ENCODE measurements at places on chromosomes 5 and 9. TPM values are rescaled to one million over a fixed set of nuclear protein-coding genes. Genes with fewer than 3 reads are reported as not detected.

Gene SERF1A
- total RNA-seq: 13.2 TPM

Gene TLX3
- total RNA-seq: not detected

Gene IFNA13
- total RNA-seq: not detected

Gene INSL4
- total RNA-seq: not detected

Gene BHMT2
- not detected for total RNA-seq

Gene TTC16
- total RNA-seq: 21.5 TPM

Gene CNTNAP3
- 0.20 TPM for total RNA-seq

Gene TMEM215
- not detected for total RNA-seq

Gene PCDHB15
- not detected for total RNA-seq

Gene GRM6
- not detected for total RNA-seq

Gene CDH10
- total RNA-seq: not detected

Gene RGP1
- 22.3 TPM for total RNA-seq

Gene LHX6
- total RNA-seq: not detected

Gene ITGA2
- total RNA-seq: 0.26 TPM

Measured in natural killer cell (primary cell).